ENCODE measurements at places on chromosomes 3 and 15.

GRCh38 chr15:57393061-57393460, 16.8 kb downstream of the CGNL1 start:
- no peak for DNase-seq

DNA sequence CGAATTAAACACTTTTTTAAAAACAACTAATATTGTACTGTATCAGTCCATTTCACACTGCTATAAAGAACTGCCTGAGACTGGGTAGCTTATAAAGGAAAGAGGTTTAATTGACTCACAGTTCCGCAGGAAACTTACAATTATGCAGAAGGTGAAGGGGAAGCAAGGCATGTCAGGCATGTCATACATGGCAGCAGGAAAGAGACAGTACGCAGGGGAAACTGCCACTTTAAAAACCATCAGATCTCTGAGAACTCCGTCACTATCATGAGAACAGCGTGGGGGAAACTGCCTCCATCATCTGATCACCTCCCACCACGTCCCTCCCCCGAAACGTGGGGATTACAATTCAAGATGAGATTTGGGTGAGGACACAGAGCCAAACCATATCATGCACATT, 162.8 kb upstream of the TPM1 start:
- no peak for DNase-seq

GRCh38 chr3:39361252-39361927, 21.8 kb upstream of the SLC25A38 start:
- DNase-seq, result no peak

DNA sequence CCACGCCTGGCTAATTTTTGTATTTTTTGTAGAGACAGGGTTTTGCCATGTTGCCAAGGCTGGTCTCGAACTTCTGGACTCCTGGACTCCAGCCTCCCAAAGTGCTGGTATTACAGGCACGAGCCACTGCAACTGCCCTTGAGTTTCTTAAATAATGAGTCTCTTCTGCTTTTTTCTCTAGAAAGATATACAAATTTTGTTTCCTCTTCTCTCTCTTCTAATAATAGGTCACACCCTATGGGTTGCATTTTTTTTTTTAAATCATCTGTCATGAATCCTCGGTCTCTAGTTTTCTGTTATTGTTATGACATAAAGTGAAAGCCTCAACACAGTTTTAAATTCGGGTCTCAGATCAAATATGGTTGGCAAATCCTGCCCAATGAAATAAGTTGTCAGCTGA, 111.2 kb downstream of the IL12A start:
- DNase-seq, result peak; percentile 23

DNA sequence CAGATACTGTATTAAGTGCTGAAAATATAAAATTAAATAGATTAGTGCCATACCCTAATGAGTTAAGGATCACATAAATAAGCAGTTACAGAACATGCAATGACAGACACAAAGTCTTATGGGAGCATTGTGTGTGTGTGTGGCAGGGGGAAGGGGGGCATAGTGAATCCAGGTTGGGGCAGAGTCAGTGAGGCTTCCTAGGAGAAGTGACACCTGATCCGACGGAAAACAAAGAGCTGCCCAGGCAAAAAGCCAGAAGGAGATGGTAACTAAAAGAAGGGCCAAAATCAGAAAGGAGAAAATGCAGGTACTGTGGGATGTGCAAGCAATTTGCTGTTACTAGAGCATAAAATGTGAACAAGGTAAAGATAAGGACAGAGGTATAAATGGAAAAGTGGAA, 80.1 kb upstream of the CHRM5 start:
- DNase-seq, result no peak

DNA sequence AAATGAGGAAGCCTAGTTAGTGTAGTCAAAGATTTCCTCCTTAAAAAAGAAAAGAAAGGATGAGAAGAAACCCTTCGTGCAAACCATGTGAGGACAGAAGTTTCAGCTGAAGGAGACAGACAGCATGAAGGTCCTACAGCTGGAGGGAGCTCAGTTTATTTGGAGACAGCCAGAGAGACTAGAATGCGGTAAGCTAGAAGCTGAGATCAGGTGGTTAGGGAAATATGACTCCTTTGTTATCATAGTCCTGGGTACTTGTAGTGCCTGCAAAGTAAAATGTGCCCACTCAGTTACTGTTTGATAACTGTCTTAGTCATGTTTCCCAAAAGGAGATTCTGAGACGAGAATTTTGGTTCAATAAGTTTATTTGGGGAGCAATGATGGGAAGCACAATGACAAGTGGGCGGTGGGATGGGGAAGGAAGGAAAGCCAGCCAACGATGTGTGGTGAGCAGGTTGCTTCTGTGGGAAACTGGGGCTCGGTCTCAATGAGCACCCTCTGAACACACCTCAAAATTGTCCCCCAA, 178.8 kb upstream of the SNTN start:
- no peak for DNase-seq

GRCh38 chr15:32643907-32644445, 2.5 kb downstream of the SCG5 start:
- no peak for DNase-seq

GRCh38 chr15:38050529-38051448, 116.3 kb downstream of the TMCO5A start:
- DNase-seq, result no peak

- DNase-seq, result no peak
Measured at GRCh38 chr15:85795337-85796305, 896 bp upstream of the KLHL25 start.

DNA sequence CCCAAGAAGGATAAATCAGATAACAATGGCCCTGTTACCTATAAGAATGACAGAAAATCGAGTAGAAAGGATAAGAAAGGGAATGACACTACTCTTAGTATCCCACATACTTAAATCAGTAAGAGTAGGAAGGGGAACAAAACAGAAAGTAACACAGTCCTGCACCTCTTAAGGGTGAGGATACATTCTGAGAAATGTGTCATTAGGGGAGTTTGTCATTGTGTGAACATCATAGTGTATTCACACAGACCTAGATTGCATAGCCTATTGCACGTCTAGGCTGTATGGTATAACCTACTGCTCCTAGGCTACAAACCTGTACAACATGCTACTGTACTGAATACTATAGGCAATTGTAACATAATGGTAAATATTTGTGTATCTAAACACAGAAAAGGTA, 142.6 kb downstream of the PLCH1 start:
- DNase-seq, result no peak

- DNase-seq, result no peak
Measured at GRCh38 chr15:87362531-87362930, 894.0 kb downstream of the NTRK3 start.

- no peak for DNase-seq
Measured at GRCh38 chr3:155815030-155815545, 9.0 kb upstream of the C3orf33 start.

DNA sequence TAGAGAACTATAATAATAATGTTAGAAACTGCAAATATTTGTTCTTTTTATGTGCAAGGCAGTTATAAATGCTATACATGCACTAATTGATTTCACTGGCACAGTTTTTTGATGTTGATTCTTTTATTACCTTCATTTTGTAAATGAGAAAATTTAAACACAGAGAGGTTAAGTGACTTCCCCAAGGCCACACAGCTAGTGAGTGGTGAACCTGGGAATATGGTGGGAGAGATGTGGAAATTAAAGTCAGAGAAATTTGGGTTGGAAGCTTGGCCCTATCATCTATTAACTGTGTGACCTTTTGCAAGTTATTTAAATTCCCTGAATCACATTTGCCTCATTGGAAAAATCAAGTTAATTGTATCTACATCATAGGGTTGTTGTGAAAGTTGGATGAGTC, 39.6 kb upstream of the AKAP13 start:
- no peak for DNase-seq

- no peak for DNase-seq
Measured at GRCh38 chr3:141123677-141124410, 72.7 kb downstream of the SPSB4 start.

DNA sequence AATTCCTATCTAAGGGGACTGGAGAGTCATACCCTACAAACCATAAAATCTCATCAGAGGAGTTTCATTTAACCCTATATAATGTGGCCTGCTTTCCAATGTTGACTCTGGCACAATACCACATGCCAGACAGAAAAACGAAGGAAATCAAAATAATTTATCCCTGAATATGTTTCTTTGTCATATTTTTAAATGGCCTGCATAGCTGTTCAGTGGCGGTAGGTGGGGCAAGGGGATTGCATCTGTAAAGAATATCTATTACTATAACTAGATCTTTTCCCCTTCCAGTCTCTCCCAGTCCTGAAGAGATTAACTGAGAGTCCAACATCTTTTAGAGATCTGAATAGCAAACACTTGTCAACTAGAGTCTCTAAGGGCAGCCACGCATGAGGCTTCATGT, 278.1 kb upstream of the CTNNB1 start:
- DNase-seq, result no peak

DNA sequence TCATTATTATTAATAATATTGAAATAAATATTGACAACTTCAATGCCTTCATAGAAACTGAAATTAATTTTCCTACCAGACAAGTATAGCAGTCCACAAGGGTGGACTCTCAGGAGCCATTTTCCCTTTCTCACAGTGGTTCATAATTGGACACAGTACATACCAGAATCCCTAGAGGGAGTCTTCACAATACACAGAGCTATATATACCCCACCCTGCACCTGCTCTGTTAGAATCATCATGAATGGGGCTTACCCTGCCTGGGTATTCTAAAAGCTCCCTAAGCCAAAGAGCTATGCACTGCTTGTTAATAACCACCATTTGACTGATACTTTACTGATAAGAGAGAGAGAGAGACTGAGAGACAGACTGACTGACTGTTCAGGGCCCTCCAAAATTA, 134.9 kb downstream of the FEZF2 start:
- no peak for DNase-seq

GRCh38 chr3:59978979-59979378, 929.2 kb upstream of the CFAP20DC start:
- DNase-seq, result no peak

DNA sequence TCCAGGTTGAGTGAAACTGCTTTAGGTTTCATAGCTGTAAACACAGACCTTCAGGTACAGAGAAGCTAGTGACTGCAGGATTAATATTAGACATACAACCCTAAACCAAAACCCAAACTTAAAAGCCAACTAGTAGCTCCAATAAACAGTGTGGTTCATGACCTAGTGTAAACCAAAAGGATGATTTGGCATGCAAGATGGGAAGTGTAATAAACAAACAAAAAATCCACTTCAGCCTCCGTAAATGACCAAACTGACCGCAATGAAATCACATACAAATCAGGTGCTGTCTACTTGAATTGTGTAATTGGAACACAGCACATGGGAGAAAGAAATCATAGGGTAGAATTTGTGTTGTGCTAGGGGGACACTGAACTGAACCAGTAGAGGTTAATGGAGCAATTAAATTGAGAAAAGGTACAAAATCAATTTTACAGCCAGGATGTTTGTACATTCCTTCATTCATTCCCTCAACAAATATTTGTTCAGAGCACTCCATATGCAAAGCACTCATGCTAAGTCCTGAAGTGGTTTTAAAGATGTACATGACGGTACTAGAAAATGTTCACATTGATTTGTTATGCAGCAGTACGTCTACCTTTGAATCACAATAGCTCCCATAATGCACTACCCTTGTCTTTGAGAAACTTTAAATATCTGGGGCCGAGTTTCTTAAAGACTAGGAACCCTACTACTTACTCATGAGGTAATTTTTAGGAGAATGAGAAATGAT, 21.4 kb upstream of the CHST2 start:
- DNase-seq, result no peak

DNA sequence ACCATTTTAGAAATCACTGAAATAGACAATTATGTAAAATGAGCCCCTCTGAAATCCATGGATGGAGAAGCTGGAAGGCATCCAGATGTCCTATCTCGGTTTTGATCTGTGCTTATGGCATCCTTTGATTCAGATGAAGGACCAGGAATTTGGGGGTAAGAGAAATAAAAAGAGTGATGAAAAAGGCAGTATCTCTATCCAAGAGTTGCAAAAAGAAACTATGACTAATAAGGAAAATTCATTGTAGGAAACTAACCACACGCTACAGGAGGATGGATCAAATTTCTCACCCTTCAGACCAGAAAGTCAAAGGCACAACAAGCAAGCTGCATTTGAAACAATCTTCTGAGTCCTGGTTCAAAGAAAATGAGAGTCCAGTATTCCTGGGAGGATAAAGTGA, 34.8 kb downstream of the SRGAP3 start:
- DNase-seq, result no peak

DNA sequence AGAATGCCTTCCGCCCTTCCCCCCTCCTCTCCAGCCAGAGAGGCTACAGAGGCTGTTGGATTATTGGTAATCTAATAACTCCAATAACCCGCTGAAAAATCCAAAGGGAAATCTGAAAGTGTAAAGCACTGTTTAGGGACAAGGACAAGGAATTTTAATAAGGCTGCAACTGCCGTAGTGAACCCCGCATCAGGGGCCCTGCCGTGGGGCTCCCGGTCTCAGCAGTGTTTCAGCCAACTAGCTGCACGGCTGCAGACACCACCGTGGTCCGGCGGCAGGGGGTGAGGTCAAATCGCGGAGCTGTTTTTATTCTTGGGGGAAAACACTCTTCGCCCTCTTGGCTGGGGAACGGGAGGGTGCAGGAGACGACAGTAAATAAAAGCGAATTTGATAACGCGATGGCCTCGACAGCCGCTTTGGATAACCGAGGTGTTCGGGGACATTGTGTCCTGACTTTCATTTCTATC, 6.1 kb downstream of the BCL6 start:
- DNase-seq, result no peak

- no peak for DNase-seq
Measured at GRCh38 chr3:58206406-58207011, 4.3 kb downstream of the DNASE1L3 start.

DNA sequence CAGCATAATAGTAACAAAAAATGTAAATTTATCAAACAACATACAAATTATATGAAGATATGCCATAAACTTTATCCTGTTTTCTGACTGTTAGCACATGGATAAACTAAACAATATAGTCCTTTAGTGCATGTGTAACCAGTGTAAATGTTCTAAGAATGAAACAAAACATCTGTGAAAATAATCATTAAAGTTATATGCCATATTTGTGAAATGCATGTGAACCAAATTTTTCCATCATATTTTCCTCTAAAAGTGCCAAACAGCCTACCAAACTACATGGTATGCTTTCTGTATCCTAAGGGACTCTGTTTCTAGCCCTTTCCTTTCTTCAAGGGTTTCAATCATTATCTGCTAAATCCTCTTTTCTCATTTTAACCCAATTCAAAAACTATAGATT, 23.9 kb upstream of the RSL24D1 start:
- DNase-seq, result no peak

GRCh38 chr15:80059786-80060355, 395 bp downstream of the ZFAND6 start:
- peak; percentile 59 for DNase-seq

GRCh38 chr3:71905426-71905825, 120.5 kb upstream of the PROK2 start:
- DNase-seq, result peak; percentile 29

Data from GM12891 (cell line).